Daoy (cell line): ENCODE measurements at places on chromosomes 1 and 21. TPM values are rescaled to one million over a fixed set of nuclear protein-coding genes. Genes with fewer than 3 reads are reported as not detected.

- DNase-seq: no peak
Measured at GRCh38 chr1:22228505-22228911, 85.6 kb upstream of the WNT4 start.

The BATF3 gene
- total RNA-seq: 3.1 and 12.4 TPM in 2 replicates

DNA sequence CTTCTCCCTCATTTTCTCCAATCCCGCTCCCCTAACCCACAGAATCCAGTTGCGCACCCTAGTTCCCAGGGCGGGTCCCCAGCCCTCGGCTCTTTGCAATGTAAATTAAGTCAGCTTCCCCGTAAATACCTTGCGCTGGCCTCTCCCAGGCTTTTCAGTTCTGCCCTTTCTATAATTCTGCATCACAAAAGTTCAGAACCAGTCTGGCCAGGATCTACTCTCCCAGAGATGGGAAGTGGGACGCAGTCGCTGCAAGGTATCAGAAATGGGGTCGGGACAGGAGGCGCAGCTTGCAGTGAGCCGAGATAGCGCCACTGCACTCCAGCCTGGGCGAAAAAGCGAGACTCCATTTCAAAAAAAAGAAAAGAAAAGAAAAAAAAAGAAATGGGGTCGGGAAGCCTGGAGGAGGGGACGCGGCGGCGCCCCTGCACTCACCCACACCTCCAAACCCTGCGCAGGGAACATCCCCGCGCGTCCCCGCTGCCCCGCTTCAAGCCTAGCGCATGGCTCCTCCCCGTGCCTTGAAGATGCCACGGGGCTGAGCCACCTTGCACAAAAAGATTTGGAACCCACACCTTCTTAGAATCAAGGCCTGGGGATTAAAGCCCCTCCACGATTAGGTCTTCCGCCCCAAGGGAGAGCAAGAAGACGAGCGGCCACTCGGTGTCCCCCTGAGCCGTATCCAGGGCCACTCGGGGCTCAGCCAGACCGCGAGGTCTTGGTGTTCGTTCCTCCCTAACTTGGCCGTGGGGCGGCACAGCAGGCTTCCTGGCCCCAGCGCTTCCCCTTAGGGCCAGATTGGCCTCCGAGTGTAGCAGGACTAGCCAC lies 27.2 kb upstream of the ITLN2 start:
- DNase-seq: no peak

DNA sequence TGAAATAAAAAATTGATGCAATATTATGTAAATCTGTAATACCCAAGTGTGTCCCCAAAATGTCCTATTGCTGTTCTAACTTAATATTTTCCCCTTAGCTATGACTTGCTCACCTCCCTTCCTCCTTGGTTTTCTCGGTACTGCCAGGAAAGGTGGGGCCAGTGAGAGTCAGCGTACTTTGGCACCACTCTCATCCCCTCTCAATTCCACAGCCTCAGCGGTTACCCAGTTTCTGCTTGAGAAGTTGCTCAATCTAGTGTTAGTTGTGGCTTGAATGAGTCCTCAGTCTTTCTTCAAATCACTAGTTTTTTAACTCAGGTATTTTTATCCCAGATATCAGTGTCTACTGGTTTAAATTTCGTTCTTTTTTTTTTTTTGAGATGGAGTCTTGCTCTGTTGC lies 32.3 kb downstream of the BCAS2 start:
- DNase-seq: no peak

The RERE gene
- 14.9 and 33.6 TPM in 2 replicates for total RNA-seq

DNA sequence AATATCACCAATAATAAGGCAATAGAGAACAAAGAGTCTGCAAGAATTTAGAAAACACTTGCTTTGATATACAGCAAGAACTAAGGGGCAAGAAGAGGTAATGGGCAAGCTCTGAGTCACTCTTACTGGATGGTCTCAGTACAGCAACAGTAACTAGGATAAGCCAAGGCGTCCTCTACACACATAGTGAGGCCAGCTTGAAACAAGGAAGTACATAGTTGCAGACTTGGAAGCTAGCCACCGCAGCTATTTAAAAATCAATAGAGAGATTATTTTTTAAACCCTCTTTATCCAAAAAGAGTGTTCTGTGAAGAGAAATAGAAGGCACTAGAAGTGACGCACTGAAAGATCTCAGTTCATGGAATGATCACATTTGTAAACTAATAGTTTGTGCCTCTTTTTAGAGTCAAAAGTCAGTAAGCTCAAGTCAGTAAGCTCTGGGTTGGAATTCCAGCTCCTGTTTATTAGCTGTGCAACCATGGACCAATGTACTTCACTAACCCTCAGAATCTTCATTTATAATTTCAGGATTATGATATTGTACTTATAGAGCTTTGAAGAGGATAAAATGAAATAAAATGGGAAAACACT lies 118.6 kb downstream of the AKT3 start:
- DNase-seq: no peak

- DNase-seq: no peak
Measured at GRCh38 chr1:47179988-47180563, 9.8 kb downstream of the PDZK1IP1 start.

- no peak for DNase-seq
Measured at GRCh38 chr1:163273766-163274441, 47.9 kb upstream of the NUF2 start.
